ENCODE measurements at places on chromosomes 2 and 18.
A peak's percentile ranks its signal among the peaks of the same experiment; 100 is the strongest.

DNA sequence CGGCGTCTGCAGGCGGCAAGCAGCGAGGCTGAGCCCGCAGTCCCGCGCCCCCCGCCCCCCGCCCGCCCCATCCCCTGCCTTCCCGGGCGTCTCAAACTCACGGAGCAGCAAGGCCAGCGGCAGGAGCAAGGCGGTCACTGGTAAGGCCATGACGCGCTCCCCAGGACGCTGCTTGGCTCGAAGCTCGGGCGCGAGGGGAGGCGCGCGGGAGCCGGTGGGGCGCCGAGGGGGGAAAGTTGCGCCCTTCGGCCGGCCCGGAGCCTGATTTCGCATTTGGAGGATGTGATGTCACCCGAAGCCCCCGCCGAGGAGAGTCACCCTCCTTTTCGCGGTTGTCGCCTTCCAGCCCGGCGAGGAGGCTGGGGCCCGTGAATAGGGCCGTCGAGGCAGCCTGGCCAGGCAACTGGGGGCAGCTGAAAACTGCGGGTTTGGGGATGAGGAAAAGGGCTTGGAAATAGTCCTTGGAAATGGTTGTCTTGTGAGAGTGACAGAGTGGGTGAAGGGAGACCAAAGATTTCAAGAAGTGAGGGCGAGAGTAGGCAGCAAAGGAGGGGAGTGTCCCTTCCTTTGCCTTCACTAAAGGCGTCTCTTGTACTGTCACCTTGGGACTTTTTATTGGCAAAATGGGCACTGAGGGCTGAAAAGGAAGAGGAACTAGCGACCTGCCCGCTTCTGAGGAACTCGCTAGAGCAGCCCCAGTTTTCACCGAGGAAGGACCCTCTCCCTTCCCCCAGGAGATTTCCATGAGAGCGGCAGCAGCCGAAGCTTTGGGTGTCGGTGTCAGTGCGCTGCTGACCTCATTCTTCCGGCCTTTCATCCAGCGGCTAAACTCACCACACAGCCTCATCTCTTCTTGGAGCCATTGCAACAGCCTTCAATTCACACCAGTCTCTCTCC lies at the start of gene CD8A:
Gene CD8A, minus strand, starts transcription at position 238 of the 897 bp plus-strand sequence. Its CDS starts 88 bp downstream, at position 150.
- no peak for DNase-seq
- H3K4me1 ChIP-seq, result peaks cover 9% of the 10 kb centered on the region
- no peak within 1 kb of the TSS for H3K27ac ChIP-seq

DNA sequence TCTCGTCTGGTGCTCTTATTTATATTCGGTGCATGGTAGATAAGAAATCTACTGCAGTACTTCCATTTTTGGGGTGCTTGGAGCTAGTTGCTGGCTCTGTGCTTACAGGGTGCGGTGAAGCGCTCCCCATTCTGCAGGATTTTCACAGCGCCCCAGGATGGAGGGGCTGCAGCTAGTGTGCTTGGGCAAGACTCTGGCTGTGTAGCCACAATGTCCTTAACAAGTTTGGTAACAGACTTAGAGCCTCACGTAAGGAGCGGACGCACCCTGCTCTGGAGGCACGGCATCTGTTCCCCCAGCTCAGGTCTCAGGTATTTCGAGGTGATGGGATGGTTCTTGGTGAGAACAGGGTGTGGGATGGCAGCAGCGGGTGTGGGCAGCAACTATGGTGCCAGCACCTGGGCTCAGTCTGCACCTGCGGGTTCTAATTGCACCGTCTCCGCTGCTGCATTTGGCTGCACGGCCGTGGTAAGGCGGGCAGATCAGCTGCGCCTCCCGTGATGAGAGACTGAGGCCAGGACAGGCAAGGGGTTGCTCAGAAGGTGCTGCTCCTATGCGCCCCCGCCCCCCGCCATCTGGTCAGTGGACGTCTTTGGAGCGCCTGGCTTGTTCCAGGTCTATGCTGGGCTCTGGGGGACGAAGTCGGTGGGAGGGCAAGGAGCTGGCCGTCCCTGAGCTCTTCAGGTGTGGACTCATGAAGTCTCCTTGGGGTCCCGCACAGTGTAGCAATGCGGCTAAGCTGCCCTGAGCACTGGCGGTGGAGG lies 20.1 kb upstream of the ALLC start:
- H3K4me1 ChIP-seq, result no peaks in the 10 kb centered on the region
- no peak overlapping the region for H3K4me3 ChIP-seq
- peak; percentile 34 for DNase-seq
- H3K27me3 ChIP-seq, result no peaks in the 10 kb centered on the region
- no peaks in the 10 kb centered on the region for H3K36me3 ChIP-seq
- H3K27ac ChIP-seq, result no peak overlapping the region

- H3K4me1 ChIP-seq, result peaks cover 10% of the 10 kb centered on the region
- H3K36me3 ChIP-seq, result no peaks in the 10 kb centered on the region
- no peak overlapping the region for H3K4me3 ChIP-seq
- H3K27ac ChIP-seq, result no peak overlapping the region
Observed at GRCh38 chr2:144348846-144349245, 171.1 kb downstream of the ZEB2 start.

DNA sequence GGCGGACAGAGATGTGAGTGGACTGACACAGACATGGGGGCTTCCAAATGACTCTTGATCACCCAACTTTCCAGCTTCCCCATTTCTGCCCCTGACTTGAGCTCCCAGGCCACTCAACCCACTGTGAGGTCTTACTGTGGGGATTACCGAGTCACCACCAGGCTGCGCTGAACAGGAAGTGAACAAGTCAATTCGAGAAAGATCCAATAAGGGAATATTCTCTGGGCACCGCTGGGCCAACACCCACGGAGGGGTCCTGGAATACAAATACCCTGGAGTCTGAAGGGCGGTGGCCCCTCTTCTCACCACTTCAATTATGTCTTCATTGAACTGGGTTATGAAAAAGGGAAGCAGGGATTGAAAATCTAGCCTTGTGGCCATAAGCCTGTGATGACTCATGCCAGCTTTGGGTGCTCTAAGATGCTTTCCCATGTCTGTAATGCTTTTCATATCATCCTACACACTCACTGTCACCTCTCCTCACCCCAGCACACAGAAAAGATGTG lies 37.7 kb downstream of the BCL11A start:
- no peak overlapping the region for H3K27ac ChIP-seq
- no peaks in the 10 kb centered on the region for H3K4me1 ChIP-seq
- no peak for DNase-seq
- H3K4me3 ChIP-seq, result no peak overlapping the region

DNA sequence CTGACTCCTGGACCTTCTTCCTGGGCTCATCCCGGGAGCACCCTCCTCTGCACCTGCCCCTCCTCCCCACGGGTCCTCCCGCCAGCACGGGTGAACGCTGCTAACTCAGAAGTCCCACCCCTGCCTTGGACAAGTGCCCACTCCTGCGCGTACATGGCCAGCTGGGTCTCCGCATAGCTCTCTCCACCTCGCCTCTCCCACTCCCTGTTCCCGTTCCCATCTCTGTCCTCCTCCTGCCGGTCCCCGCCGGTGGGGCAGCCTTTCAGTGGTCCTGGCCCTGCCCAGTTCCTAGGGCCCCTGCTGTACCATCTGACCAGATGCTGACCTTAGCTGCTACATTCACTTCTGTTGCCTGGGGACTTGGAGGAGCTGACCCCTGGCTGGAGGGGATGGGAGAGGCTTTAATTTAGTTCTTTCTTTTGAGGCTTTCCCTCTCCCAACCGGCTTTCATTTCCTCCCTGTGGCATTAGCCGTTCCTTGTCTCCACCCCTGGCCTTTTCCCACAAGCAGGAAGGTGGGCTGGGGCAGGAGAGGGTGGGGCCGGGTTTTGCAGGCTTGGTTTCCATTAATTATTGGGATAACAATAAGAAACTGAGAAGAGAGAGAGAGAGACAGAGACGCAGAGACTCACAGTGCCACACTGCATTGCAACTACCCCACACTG lies 136.1 kb downstream of the SH3BP4 start:
- peak overlapping the region; percentile 2 for H3K4me3 ChIP-seq
- no peaks in the 10 kb centered on the region for H3K36me3 ChIP-seq
- no peak overlapping the region for H3K27ac ChIP-seq
- no peak for DNase-seq

DNA sequence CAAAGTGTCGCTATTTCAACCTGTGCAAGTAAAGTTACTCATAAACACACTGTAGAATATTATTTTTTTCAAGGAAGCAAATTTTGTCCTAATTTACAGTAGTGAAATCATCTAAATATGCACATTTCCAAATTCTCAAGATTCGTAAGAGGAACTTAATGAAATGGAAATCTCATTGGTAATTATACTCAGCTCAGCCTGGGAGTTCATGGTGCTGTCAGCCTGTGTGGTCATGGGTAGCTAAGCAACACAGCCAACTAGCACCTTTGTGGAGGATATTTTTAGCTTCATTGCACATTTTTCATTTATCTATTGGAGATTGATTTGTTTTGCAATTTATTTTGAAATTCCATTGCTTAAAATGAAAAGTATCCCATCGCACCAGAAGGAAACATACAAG lies 975.7 kb upstream of the ZEB2 start:
- no peaks in the 10 kb centered on the region for H3K4me1 ChIP-seq
- no peak for DNase-seq
- no peaks in the 10 kb centered on the region for H3K36me3 ChIP-seq
- no peak overlapping the region for H3K4me3 ChIP-seq

All from ascending aorta (tissue), 2 donors.